Bronchial epithelial cell (primary cell): ENCODE measurements at places on chromosomes 3 and 15. TPM values are rescaled to one million over a fixed set of nuclear protein-coding genes. Genes with fewer than 3 reads are reported as not detected.

The LARP6 gene
- 41.1 and 42.1 TPM in 2 replicates for total RNA-seq

- DNase-seq: peak; percentile 79
These were observed 230.4 kb downstream of the ADAMTS17 start for GRCh38 chr15:100111125-100112060.

DNA sequence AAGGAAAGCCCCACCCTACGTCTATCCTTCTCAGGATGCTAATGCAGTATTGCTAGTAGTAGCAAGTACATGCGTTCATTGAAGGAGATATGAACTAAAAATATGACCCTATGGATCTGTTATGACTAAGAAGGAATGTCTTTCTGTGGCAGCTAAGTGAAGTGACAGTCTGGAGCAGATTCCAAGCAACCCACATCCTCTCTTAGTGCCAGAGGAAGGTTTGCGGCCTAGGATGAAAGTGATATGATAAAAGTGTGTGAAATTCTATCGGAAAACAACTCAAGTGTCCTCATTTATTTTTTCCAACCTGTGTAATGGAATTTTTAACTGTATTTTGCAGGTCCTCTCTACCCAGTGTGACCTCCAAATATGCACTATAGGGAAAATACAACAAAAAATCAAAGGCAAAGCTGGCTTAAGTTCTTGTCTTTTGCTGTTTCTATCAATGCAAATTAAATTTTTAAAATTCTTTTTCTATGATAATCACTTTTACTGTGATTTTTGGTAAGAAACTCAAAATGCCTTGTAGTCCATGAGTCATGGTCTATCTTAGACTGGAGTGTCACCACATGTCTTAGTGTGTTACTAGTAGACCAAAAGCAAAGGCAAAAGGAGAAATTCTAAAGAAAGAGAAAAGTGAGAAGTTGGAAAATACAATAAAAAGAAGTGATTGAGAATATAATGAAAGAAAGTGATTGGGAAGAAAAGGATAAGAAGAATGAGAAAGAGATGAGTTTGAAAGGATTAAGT, 161.2 kb upstream of the TMCO5A start:
- no peak for DNase-seq

- peak; percentile 74 for DNase-seq
These were observed 21.9 kb downstream of the IL20RB start for GRCh38 chr3:136979684-136980083.

DNA sequence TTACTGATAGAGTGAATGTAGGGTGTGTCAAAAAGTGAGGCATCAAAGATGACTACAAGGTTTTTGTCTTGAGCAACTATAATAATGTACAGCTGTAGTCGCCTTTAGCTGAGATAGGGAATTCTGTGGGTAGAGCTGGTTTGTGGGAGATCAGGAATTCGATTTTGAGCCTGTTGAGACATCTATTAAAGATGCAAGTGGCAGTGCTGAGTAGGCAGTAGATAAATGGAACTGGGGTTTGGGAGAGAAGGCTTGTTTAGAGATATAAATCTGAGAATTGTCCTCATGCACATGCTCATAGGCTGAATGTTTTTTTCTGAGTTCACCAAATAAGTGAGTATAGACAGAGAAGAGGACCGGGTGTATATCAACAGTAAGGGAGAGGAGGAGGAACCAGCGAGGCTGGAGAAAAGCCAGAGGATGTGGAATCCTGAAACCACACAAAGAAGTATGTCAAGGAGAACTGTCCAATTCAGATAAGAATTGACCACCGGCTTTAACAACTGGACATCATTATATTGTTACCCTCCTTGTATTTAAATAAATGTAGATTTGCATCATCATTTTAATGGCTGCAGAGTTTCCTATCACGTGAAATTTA, 146.0 kb upstream of the TNIK start:
- no peak for DNase-seq

The ZPLD1 gene
- total RNA-seq: 2.6 and 3.9 TPM in 2 replicates

DNA sequence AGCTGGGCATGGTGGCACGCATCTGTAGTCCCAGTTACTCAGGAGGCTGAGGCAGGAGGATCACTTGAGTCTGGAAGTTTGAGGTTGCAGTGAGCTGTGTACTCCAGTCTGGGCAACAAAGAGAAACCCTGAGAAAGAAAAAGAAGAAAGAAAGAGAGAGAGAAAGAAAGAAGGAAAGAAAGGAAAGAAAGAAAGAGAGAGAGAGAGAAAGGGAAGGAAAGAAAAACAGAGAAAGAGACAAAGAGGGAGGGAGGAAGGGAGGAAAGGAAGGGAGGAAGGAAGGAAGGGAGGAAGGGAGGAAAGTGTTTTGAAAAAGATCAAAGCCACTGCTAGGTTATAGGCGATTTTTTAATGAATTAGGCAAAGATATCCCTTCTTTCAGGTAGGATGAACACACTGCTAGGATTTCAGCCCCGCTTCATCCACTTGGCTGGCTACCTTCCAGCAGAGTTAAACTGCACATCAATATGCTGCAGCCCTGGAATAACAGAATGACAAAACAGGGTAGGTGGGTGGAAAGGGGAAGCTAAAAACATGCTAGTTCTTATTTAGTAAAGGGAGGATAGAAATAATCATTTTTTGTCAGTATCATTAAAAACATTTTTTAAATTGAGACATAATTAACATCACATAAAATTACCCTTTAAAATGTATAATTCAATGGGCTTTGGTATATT, 12.8 kb upstream of the PPARG start:
- no peak for DNase-seq

GRCh38 chr15:59867086-59867855, 136.8 kb upstream of the FOXB1 start:
- no peak for DNase-seq

The ARGFX gene
- not detected in 2 replicates for total RNA-seq

- peak; percentile 38 for DNase-seq
These were observed 40.0 kb downstream of the FMN1 start for GRCh38 chr15:33154351-33155166.

DNA sequence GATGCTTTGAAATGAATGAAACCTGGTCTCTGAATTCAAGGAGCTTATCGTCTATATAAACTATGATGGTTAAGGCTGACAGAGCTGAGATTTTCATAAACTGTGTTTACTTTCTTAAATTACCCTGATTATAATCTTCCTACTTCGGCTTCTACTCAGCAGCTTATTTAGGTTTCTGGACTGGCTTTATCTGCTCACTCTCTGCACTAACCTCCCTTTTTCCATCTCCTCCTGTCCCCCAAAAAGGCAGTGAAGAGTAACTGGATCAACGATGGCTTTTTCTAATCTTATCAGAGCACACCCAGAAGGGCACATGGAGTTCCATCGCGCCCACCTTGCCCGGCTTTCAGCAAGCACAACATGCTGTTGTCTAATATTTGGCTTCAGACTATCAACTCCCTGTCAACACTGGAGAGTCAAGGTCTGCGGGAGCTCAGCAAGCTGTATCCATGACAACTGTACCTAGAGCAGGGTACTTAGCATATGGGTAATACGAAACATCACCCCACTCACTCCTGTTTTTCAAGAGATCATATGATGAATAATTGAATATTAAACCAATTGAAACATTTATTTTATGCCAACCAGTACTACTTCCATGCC, 417.3 kb downstream of the GABRB3 start:
- no peak for DNase-seq

The RHCG gene
- 247 and 322 TPM in 2 replicates for total RNA-seq

DNA sequence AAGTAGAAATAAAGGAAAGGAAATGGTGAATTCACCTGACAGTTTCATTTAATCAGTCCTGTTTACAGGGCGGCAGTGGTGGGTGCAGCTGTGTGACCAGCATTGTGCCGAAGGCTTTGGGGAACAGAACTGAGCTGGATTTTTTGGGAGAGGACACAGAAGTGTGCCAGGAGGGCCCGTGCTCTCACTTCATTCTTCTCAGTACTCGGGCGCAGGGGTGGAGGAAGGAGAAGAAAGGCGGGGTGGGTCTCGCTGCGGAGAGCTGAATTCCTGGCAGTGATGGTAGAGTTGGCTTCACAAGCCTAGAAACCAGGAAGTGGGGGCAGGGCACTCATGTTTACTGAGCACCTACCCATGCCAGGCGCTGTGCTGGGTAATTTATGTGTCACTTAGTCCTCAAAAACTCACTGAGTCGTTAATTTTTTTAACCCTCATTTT, 64.6 kb downstream of the CRTC3 start:
- peak; percentile 80 for DNase-seq
